Activated T-cell treated with anti-CD3 and anti-CD28 coated beads for 48 hours (primary cell): ENCODE measurements at places on chromosomes 6 and 20.

DNA sequence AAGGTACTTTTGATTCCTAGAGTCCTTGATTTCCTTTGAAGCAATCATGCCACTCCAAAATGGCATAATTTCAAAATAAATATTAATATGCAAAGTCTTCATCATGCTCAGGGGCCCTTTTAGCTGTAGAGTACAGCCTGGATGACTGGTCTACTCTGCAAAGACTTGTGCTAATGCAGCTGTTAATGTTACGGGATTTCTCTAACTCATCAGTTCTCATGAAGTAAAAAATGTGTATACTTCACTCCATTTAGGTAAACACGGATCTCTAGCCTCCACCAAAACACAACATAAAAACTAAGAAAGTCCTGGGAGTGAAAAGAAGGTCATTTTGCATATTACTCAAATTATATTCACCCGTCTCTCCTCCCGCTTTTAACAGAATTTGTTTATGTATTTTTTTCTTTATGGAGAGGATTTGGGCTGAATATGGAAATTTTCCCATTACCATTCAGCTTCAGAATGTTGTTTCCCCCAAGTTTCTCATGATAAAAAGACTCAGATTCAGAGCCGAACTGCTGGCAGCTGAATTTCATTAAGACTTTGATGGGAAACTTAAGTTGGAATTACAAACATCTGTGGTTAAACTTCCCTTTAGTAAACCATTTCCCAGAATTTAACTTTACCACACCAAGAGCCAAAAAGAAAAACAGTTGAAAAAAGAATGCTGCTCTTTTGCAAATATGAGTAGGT, 8.7 kb downstream of the LAMA4 start:
- DNase-seq, result no peak

GRCh38 chr6:65123521-65123920, 583.5 kb downstream of the EYS start:
- no peak for DNase-seq

DNA sequence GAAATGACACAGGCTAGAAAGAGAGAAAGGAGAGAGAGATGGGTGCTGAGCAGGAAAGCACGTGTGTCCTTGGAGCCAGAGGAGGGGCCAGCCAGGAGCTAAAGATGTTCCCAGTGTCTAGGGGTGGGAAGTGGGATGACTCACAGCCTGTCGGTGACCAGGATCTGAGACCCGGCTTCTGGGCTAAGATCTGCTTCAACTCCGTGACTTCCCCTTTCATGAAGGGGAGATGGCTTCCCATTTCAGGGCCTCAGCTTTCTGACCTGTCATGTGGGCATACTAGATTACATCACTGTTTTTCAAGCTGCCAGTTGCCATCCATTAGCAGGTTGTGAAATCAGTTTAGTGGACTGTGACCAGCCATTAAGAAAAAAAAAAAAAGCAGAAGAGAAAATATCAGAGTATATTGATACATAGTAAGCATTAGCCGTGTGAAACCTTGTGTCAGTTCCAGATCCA, 5.4 kb downstream of the TGM3 start:
- no peak for DNase-seq

GRCh38 chr6:5776104-5776503, 230.6 kb downstream of the NRN1 start:
- DNase-seq, result no peak

- no peak for DNase-seq
Observed at GRCh38 chr20:57543754-57544153, 17.2 kb upstream of the PCK1 start.

- no peak for DNase-seq
Observed at GRCh38 chr6:3057063-3057770, 11.1 kb upstream of the RIPK1 start.

- no peak for DNase-seq
Observed at GRCh38 chr6:35044145-35044745, 96.9 kb downstream of the TCP11 start.

DNA sequence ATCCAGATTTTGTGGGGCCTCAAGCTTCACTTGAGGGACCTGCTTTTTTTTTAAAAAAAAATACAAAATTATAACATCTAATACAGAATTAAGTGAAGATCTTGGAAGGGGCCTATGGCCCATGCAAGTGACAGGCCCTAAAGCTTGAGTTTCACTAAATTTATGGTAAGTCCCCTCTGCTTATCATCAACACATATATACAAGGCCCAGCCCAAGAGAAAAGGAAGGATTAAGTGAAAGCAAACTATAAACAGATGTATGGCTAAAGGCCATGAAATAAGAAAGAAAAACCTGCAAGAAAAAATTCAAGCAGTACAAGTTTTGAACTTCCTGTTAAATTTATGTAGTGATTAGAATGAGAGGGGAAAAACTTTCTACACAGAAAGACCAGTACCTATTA, 86.8 kb downstream of the CDC40 start:
- no peak for DNase-seq

GRCh38 chr6:11288065-11288464, 55.6 kb upstream of the NEDD9 start:
- DNase-seq, result no peak
